ENCODE measurements at places on chromosomes 4 and X.

DNA sequence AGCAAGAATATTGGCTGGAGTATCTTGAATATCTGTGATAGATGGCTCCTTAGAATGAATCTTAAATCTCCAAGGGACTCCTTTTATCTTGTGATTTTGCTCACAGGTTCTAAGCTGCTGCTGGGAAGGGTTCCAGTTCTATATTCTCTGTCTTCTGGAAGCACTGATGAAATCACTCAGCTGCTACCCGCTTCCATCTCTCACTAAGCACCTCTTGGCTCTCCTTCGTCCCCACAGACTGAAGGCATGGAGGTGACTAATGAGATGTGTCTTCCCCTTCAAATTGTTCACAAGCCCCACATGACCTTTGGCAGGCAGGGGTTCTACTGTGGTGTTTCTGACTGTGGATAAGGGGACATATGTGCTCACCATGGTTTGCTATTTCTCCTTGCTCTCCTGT is 75.9 kb downstream of the C4orf51 start:
- no peak for DNase-seq

DNA sequence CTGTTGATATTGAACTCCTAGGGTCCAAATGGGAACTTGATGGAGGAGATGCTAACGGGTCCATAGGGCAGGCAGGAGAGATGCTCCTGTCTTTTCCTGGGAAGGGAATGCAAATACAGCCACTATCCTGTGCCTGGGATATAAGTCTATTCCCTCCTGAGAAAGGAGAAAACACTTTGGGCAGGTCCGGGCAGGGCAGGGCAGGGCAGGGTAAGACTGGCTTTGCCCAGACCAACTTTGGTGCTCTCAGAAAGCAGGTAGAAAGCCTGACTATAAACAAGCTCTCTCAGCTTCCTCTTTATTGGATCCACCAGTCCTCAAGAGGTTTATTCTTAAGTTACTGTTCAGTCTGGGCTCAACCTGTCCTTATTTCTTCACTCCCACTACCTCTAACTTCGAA is 232.3 kb downstream of the PTTG2 start:
- no peak for DNase-seq

GRCh38 chr4:181950372-181951127 is 292.7 kb upstream of the TENM3 start:
- DNase-seq: no peak

GRCh38 chr4:155972098-155972497 is 18.4 kb upstream of the CTSO start:
- DNase-seq: no peak

GRCh38 chr4:7672601-7673000 is 237.9 kb upstream of the PSAPL1 start:
- DNase-seq: no peak

GRCh38 chrX:11698702-11699101 is 33.0 kb upstream of the ARHGAP6 start:
- DNase-seq: no peak

DNA sequence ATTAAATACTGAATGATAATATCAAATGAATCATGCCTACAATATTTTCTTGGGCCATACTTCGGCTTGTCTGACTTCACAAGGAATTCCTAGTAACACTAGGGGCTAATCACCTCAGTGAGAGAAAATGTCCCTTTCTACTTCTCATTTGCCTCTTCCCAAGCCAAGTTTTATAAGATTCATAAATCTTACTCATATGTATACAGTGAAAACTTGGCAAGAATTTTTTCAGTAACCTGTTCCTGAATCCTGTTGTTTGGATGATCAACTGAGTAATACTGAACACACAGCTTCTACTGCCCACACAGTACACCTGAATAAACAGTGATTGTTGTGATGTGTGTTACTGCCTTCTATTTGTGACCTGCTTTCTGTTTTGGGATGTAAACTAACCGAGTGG is 16.5 kb downstream of the TMPRSS11E start:
- no peak for DNase-seq

DNA sequence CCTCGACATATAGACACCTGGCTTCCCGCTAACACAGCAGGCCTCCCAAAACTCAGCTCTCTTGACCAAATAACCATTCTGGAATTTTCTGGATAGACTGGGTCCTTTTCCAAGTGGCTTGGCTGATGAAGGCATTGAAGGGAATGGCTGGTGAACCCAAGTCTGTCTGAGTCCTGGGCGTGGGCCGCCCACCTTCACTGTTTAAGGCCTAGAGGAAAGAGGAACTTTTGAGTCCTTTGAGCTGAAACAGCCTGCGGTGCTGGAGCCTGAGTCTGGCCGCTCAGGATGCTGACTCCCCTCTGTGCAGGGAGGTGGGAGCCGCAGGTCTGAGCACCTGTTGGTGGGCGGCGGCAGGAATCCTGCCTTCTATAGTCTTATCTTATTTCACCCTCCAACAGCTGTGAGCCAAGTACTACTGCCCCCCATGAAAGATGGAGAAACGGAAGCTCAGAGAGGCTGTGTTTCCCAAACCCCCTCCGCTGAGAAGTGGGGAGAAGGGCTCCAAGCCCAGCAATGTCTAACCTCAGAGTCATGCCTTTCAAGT is 23.4 kb downstream of the ACOX3 start:
- DNase-seq: no peak

DNA sequence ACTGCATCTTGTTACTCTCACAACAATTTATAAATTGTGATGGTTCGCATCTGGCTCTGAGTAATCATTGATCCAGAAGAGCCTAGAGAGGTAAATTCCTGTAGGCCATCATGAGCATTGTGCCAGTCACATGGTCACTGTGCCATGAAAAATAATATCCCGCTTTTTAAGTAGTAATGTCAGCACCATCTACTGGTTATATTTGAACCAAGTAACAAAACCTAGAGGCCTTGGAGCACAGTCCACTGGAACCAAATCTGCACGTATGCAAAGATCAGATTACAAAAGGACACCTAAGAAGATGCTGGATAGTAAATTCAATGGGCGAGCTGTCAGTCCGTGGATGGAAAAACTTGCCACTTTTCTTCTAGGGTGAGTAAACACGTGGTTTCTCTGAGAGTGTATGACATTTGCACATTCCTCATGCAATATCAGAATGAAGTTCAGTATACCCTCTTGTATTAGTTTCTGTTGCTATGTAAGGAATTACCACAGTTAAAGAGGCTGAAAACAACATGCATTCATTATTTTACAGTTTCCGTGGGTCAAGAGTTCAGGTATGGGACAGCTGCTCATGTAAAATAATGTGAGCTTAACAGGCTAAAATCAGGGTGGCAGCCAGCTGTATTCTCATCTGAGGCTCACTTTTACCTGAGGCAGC is 26.8 kb downstream of the FAM114A1 start:
- no peak for DNase-seq

DNA sequence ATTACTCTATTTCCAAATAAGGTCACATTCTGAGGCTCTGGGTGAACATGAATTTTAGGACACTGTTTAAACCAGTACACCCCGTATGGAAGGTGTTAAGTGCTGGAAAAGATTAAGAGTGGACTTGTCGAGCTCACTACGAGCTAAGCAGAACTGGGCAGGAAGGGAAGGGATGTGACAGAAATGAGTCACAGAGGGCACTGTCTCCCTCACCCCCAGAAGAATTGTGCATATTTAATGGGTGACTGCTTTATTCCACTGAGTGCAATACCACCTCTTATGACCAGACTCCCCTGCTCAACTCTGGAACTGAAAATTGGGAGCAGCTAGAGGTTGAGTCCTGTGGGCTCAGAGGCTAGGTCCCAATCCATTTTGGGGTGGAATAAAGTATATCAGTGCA is 187.4 kb upstream of the RPS6KA3 start:
- DNase-seq: no peak

- no peak for DNase-seq
Measured at GRCh38 chr4:184911310-184911709, 85.5 kb upstream of the ACSL1 start.

DNA sequence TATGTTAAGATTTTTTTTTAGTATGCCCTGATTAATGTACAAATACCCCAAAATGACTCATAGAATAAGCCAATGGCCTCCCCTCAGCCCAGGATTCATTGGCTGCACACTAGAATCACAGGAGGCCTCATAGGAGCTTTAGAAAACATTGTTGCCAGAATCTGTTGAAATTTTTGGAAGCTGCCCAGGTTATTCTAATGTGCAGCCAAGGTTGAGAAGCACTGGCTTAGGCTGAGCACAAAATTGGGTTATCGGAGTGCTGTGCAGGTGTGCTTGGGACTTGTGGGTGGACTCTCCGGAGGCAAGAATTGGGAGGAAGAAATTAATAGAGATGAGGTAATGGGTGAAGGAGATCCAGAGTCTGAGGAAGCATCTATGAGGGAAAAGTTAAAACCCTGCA is 41.3 kb upstream of the VCX start:
- DNase-seq: no peak

- DNase-seq: no peak
Measured at GRCh38 chrX:47145395-47146120, 537 bp downstream of the RBM10 start.

- DNase-seq: peak; percentile 19
Measured at GRCh38 chr4:83771113-83771705, 235.3 kb downstream of the GPAT3 start.

- no peak for DNase-seq
Measured at GRCh38 chr4:14644580-14645282, 357.6 kb upstream of the CPEB2 start.

DNA sequence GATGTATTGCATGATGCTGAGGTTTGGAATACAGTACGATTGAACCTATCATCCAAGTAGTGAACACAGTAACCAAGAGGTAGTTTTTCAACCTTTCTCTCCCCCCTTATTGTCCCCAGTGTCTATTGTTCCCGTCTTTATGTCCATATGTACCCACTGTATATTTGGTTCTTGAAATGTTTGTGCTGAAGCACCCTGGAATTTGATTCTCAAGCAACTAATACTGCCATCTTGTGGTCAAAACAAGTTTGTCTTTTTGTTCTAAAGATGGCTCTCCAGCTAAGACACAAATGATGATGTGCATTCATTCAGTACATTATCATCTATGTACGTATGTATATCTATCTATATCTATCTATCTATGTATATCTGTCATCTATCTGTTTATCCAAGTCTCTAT is 33.5 kb upstream of the DCX start:
- DNase-seq: no peak

DNA sequence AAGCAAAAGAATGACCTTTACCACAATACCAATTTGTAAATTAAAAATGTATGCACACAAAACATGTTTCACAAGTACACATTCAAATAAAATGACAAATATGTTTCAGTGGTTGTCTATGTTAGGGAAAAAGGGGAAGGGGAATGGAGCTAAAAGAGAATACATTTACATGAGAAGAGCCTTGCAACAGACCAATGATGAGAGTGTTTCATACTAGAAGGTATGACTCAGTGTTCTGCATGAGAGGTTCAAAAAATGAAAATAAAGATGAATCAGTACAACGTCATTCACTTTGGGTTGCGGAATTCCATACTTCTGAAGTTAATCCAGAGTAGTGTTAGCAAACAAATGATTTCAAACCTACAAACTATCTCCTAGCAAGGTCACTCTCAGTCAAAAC is 51.7 kb downstream of the RPGR start:
- no peak for DNase-seq

GRCh38 chrX:68922013-68922412 is 93.2 kb downstream of the EFNB1 start:
- no peak for DNase-seq

DNA sequence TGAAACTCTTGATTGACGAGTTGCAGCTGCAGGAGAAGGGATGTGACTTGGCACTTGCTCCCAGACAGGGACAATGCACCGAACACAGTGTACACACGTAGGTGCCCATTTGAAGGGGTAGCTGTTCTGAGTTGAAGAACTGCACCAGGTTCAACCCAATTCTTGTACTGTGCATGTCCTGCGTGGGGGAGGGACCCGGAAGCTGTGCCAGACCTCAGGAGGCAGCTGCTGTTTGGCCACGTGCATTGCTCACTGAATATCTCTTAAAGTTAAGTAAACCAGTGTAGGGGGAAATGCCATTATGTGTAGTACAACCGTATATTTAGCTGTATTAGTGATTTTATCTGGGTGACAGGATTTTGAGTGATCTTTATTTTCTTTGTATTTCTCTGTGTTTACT is 12.0 kb upstream of the RBBP7 start:
- no peak for DNase-seq

DNA sequence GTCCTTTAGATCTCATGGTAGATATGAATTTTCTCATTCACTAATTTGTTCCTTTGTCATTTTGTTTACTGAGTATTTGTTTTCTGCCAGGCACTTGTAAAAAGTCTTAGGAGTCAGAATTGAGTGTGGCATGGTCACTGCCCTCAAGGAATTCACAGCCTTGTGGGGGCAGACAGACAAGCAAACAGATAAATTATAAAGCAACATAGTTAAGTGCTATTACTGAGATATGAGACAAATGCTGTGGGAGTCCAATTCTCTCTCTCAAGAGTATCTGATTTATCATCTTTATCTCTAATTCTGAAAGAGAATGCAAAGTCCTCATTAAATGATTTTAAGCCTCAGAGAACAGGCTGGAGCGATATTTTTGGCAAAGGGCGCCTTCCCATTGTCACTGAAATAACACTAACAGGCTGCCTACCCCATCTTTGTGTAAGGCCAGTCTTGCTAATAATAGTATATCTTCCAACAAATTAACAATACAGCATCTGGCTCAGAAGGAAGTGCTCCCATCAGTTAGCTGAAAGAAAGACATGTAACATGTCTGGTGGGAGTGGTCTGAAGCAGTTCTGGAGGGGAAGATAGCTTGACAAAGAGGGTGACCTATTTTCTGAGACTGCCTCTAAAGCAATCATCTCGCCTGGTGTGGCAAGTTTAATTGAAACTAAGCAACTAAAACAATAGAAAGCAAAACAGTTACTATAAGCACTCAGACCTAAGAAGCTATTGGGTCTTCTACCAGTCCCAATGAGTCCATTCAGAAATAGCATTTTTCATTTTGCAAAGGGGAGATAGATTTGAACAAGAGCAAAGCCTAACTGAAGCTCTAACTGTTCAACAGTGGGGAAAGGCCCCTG is 61.5 kb upstream of the AMOT start:
- no peak for DNase-seq

DNA sequence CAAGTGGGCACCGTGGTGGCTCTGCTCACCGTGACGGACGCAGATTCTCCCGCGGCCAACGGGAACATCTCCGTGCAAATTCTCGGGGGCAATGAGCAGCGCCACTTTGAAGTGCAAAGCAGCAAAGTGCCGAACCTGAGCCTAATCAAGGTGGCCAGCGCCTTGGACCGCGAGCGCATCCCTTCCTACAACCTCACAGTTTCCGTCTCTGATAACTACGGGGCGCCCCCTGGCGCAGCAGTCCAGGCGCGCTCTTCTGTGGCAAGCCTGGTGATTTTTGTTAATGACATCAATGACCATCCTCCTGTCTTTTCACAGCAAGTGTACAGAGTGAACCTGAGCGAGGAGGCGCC is 2.7 kb downstream of the FAT4 start:
- no peak for DNase-seq

- no peak for DNase-seq
Measured at GRCh38 chr4:157728215-157728614, 444.6 kb downstream of the GASK1B start.

- DNase-seq: no peak
Measured at GRCh38 chr4:108311313-108311712, 142.6 kb upstream of the LEF1 start.
